ENCODE measurements at places on chromosomes 3 and 15.

DNA sequence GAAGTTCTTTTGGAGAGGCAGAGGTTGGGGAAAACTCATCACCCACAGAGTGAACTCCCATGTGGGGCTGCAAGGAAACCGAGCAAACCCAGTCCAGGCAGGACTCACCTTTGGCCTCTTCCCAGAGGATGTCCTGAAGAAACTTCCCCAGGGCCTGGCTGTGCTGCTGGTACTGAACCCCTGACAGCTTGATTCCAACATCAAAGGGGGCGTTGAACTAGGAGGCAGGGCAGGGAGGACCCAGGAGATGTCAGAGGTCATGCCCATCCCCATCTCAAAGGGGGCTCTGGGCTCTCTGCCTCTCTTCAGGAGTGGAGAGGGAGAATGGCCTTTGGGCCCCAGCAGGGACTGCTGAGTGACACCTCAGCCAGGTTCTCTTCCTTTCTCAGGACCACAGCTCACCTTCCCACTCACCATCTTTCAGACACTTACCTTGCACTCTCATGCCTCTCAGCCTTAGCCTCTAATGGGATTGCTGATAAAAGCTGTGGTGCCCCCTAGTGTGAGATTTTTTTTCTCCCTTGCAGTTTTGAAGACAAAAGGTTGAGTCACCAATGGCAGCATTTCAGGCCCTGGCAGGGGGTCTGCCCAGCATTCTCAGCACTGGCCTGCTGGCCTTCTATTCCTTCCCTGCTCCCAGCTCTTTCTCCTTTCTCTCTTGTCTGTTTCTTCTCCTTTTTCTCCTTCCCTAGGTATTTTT, 6.0 kb downstream of the GHRL start:
- H3K4me1 ChIP-seq: no peaks in the 10 kb centered on the region
- no peak for DNase-seq
- no peaks in the 10 kb centered on the region for H3K27me3 ChIP-seq
- no peak overlapping the region for H3K4me3 ChIP-seq
- H3K27ac ChIP-seq: no peak overlapping the region
- H3K36me3 ChIP-seq: peaks cover 33% of the 10 kb centered on the region

GRCh38 chr3:99499235-99500158, 138.9 kb upstream of the COL8A1 start:
- no peak overlapping the region for H3K27ac ChIP-seq
- no peaks in the 10 kb centered on the region for H3K4me1 ChIP-seq
- H3K4me3 ChIP-seq: no peak overlapping the region
- H3K27me3 ChIP-seq: no peaks in the 10 kb centered on the region
- no peaks in the 10 kb centered on the region for H3K36me3 ChIP-seq
- DNase-seq: no peak

GRCh38 chr3:35305406-35305805, 333.9 kb upstream of the ARPP21 start:
- H3K4me3 ChIP-seq: no peak overlapping the region
- DNase-seq: no peak
- H3K27ac ChIP-seq: no peak overlapping the region
- H3K27me3 ChIP-seq: no peaks in the 10 kb centered on the region
- no peaks in the 10 kb centered on the region for H3K4me1 ChIP-seq
- H3K36me3 ChIP-seq: no peaks in the 10 kb centered on the region

GRCh38 chr3:27079427-27080257, 289.5 kb downstream of the NEK10 start:
- H3K4me1 ChIP-seq: no peaks in the 10 kb centered on the region
- no peaks in the 10 kb centered on the region for H3K27me3 ChIP-seq
- H3K36me3 ChIP-seq: no peaks in the 10 kb centered on the region
- H3K4me3 ChIP-seq: no peak overlapping the region

DNA sequence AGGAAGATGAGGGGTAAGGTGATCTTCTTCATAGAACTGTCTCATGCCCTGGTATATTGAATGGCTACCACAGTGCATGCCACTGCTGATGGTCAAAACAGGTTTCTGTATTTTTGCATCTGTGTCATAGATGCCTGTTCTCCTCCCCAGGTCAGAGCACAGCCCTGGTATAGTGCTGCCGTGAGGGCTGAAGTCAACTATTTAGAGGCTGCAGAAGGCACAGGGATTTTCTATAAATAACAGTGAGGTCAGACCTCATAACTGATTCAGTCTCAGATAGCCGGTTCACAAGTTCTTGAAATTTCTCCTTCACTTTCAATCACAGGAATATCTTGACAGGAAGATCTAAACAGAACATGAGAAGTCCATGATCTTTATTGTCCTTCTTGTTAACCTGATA, 99.2 kb upstream of the NUDT16 start:
- no peak overlapping the region for H3K4me3 ChIP-seq
- no peaks in the 10 kb centered on the region for H3K27me3 ChIP-seq
- no peak overlapping the region for H3K27ac ChIP-seq
- H3K36me3 ChIP-seq: no peaks in the 10 kb centered on the region
- no peak for DNase-seq

DNA sequence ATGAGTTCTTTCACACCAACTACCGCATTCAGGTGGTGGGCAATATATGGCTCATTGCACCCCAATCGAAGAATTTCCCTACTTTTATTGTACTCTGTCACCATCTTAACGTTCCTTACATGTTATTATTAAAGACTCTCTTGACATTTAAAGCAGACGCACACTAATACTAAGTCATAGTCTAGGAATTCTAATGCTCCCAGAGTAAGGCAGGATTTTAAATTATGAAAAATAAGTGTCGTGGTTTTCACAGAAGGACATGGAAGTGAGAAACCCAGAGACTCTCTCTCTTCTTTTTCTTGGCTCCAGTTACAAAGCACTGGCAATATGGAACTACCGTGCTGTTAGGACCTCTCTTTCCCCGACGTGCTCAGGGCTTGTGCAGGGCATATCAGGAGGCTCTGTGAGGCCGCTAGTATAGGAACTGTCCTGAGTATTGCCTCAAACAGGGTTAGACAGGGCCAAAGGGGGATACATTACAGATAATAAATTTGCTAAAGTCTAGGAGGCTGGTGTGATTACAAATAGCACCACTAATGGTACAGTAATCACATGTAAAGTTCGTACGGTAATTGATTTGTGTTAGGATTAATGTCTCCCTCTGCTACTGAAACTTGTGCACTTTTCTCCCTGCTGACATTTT, 590.8 kb downstream of the FOXP1 start:
- no peak overlapping the region for H3K4me3 ChIP-seq
- H3K4me1 ChIP-seq: no peaks in the 10 kb centered on the region
- H3K36me3 ChIP-seq: peaks cover 62% of the 10 kb centered on the region
- H3K27ac ChIP-seq: no peak overlapping the region
- H3K27me3 ChIP-seq: no peaks in the 10 kb centered on the region

DNA sequence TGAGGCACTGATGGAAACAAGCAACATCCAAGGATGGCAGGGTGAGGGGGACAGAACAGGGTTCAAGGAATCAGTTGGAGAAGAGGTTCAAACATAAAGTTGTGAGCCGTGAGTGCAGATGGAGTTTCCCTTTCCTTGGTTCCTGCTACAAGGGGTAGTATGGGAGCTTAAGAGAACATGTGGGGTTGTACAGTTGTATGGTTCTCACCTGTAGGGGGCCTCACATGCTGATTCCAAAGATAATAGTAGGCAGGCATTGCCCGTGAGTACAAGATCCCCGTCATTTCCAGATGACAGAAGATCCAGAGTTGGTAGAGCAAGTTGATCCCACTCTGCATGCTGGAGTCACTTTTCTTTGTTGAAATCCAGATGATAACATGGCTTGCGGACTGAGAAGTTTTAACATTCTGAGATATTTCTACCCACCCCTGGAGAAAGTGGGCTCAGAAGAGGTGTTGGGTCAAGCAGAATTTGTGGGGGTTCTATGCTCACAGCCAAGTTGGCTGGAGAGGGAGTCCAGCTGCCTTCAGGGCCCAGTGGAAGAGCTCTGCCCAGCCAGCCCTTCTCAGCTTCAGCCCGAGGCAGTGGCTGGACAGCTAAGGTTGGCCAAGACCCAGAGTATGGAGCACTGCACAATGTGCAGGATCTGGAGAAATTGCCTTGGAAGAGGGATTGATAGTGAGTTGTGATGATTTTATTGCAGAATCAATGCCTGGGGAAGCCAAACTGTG, 141.8 kb downstream of the THSD4 start:
- H3K4me3 ChIP-seq: no peak overlapping the region
- peaks cover 8% of the 10 kb centered on the region for H3K4me1 ChIP-seq
- H3K36me3 ChIP-seq: peaks cover 3% of the 10 kb centered on the region
- DNase-seq: no peak
- no peaks in the 10 kb centered on the region for H3K27me3 ChIP-seq

- H3K36me3 ChIP-seq: no peaks in the 10 kb centered on the region
- no peaks in the 10 kb centered on the region for H3K4me1 ChIP-seq
- DNase-seq: no peak
- no peak overlapping the region for H3K27ac ChIP-seq
- H3K4me3 ChIP-seq: no peak overlapping the region
These were observed 3.2 kb upstream of the GOLGB1 start for GRCh38 chr3:121752772-121753171.

DNA sequence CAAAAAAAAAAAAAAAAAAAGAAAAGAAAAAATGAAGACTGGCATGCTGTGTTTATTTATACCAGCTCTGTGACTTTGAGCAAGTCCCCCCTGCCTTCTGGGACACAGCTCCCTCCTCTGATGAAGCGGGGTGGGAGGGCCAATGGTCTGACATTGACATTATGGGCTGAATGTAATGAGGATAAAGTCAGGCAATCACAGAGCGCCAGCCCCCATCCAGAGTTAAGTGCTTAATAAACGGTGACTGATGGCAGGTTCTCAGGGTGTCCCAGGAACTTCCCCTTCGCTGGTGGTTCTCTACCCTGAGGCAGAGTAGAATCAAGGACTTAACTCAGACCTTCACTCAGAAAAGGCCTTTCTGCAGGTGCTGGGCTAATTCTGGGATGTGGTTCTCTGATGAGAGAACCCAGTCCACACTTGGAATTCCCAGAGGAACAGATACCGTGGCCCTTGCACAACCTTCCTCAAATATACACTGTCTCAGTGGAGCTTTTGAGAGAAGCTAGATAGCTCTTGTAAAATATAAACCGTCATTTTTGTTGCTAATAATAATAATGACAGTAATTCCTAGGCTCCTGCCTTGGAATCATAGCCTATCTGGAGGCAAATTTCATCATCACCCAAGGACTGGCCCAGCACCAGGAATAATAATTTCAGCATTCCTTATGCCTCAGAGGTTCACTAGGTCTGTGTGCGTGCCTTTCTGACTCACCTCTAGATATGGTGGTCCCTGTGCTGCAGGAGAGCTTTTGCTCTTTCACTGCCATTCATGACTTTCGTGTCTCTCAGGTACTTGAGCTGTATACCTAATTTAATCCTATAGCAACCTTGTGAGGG, 115.8 kb downstream of the RPLP1 start:
- no peaks in the 10 kb centered on the region for H3K36me3 ChIP-seq
- DNase-seq: no peak
- peaks cover 18% of the 10 kb centered on the region for H3K27me3 ChIP-seq
- no peak overlapping the region for H3K27ac ChIP-seq
- no peak overlapping the region for H3K4me3 ChIP-seq
- no peaks in the 10 kb centered on the region for H3K4me1 ChIP-seq

DNA sequence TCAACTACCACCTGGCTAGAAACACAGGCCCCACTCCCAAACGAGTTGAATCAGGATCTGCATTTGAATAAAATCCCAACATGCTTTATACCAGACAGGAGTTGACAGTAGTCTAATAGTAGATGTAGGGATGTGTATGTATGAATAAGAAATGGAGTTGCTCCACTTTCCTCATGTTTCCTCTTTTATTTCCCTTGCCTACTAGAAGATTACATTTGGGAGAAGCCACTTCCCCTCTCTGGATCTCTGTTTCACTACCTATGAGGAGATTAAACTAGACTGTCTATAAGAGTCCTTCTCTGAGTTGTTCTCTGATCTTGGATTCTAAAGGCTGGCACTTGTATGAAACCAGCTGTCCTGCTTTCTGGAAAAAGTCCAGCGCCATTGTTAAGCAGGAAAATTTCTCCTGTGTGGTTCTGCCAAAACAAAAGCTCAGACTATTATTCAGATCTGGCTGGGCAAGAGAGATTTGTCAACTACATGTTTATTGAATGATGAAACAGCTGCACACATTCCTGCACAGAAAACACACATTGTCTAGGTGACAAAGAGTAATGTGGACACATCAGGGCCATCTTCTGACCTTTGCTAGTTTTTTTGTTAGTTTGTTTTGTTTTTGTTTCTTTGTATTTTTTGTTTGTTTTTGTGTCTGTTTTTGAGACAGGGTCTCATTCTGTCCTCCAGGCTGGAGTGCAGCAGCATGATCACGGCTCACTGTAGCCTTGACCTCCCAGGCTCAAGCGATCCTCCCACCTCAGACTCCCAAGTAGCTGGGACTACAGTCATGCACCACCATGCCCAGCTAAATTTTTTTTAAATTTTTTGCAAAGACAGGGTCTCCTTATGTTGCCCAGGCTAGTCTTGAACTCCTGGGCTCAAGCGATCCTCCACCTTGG, 29.9 kb downstream of the ACP3 start:
- no peaks in the 10 kb centered on the region for H3K27me3 ChIP-seq
- H3K4me1 ChIP-seq: no peaks in the 10 kb centered on the region
- no peak for DNase-seq
- H3K36me3 ChIP-seq: no peaks in the 10 kb centered on the region
- H3K4me3 ChIP-seq: no peak overlapping the region

DNA sequence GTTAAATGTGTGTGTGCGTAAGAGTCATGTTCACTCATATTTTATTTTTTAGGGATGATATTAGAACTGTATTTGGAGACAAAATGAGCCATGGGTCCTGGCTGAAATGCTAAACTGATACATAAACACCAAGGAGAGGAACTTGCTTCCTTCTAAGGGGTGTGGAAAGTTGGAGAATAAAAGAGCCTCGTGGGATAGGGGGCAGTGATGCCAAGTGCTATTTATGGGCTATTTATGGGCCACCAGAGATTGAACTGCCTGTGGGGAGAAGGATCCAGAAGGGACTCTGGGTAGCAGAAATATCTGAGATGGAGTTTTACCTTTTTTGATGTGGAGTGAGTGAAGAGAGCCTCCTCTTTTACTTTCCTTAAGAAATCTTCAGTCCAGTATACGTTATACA, 1.8 kb upstream of the ARNT2 start:
- no peak for DNase-seq
- H3K4me3 ChIP-seq: no peak overlapping the region
- H3K27ac ChIP-seq: no peak overlapping the region
- H3K36me3 ChIP-seq: no peaks in the 10 kb centered on the region

GRCh38 chr3:128452678-128453275, 13.9 kb downstream of the DNAJB8 start:
- no peak for DNase-seq
- H3K27me3 ChIP-seq: peaks cover 45% of the 10 kb centered on the region
- no peaks in the 10 kb centered on the region for H3K4me1 ChIP-seq
- H3K36me3 ChIP-seq: no peaks in the 10 kb centered on the region
- no peak overlapping the region for H3K27ac ChIP-seq
- H3K4me3 ChIP-seq: no peak overlapping the region

DNA sequence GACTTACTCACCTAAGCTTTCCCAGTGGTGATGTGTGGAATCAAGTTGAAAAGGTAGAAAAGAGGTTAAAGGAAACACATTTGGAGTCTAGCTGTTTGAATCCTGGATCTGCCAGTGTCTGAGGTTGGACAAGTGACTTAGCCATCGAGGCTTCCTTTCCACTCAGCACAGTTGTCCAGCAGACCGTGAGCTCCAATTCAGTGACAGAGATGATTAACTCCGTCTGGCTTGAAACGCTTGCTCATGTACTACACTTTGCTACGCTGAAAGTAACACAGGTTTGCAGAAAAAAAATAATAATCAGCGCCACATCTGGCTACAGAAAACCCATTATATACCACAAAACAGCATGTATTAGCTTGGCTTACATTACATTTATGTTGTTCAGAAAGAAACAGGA, 364.9 kb upstream of the MCTP2 start:
- H3K27me3 ChIP-seq: no peaks in the 10 kb centered on the region
- H3K27ac ChIP-seq: no peak overlapping the region
- no peak for DNase-seq
- H3K4me3 ChIP-seq: no peak overlapping the region

Measured in large intestine (tissue), 12 donors.